Fibroblast of pulmonary artery (primary cell): ENCODE measurements at places on chromosomes 12 and 14.

GRCh38 chr14:80475074-80475473, 263.8 kb upstream of the DIO2 start:
- no peak for DNase-seq

GRCh38 chr12:27711967-27712366, 1.3 kb downstream of the MRPS35 start:
- DNase-seq, result no peak

DNA sequence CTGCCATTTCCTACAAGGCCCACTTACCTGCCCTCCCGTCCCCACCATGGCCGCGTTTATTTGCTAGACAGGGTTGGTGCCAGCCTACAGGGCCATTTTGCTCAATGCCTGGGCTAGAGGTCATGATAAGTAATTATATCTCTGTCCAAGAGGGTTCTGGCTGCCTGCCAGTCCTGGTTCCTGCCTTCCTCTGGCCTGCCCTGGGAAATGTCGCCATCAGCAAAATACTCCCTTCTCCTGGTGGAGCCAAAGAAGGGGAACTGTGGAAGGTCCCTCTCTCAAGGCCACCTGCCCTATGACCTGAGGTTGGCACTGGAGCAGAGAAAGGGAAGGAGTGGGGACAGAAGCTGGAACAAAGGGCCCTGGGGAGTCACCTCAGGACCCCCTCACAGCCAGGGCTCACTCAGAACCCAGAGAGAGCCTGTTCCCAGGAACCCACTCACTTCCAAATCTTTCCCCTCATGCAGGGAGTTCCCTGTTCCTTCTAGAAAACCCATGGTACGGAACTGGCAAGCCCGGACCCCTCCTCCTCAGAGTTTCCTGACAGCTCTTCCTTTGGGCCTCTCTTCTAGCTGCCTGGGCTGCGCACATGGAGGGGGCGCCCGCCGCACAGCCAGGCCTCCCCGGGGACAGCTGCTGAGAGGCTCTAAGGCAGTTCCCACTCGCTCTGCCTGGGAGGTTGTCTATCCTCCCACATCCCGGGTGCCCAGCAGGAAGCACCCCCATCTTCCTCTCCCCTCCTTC, 280.5 kb downstream of the DPF3 start:
- peak; percentile 57 for DNase-seq

DNA sequence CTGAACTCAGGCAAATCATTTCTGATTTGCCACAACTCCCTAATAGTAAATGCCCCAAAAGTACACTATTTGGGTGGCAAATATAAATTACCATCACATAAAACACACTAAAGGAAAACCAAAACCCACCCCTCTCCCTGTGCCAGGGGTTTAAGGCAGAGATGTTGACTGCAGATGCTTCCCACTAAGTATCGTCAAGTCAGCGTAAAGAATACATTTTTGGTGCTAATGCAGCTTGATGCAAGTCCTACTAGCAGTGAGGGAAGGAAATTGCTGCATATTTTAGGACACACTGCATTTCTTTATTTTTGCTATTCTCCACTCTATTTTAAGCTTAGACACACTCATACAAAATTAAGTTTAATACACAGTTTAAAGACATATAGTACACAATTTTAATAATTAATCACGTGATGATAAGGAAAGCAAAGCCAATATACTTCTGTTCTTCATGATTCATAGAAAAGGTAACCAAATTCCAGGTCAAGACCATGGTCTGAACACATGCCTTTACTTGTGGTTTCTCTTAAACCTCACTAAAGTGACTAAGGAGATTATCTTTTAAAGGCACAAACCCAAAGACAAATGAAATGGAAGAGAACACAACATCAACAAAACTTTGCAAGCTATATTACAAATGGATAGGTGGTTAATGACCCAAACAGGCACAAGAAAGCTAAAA, 162.2 kb downstream of the STXBP6 start:
- DNase-seq, result no peak

- peak; percentile 98 for DNase-seq
These were observed 132.6 kb upstream of the MAP1LC3B2 start for GRCh38 chr12:116426391-116427136.

DNA sequence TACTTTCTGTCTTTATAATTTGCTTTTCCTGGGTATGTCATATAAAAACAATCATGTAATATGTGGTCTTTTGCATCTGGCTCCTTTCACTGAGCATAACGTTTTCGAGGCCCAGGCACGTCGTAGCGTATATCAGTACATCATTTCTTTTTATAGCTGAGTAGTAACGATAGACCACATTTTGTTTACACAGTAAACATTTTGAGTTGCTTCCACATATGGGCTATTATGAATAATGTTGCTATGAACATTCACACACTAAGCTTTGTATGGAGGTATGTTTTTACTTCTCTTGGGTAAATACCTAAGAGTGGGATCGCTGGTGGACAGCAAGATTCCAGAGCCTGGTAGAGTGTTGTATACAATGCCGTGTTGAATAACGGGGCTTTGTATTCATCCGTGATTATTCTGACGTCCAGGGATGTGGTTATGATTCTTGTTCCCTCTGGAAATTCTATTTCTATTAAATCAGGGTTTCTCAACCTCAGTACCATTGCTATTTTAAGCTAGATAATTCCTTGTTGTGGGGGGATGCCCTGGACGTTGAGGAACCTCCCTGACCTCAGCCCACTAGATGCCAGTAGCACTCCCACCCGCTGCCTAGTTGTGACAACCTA, 38.9 kb upstream of the CIT start:
- no peak for DNase-seq

DNA sequence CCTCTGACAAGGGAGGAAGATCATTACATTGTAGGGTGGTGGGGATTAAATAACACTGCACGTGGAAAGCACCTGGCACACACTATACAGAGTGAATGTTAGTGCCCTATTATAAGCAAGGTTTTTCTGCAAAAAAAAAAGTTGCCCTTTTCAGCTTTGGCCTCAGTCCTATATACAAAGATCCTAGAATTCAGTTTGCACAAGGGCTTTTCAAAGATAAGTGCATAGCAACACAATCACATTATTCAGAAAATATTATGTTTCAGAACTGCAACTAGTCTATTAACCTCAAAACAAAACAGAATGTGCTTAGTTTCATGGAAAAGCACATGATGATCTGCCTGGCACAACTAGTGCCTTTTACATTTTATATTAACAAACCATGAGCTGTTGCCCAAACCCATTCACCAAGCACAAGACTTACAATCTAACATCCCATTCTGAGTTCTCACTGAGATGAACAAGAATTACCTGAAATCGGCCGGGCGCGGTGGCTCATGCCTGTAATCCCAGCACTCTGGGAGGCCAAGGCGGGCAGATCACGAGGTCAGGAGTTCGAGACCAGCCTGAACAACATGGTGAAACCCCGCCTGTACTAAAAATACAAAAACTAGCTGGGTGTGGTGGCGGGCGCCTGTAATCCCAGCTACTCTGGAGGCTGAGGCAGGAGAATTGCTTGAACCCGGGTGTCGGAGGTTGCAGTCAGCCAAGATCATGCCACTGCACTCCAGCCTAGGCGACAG, 1.8 kb downstream of the TM7SF3 start:
- no peak for DNase-seq

DNA sequence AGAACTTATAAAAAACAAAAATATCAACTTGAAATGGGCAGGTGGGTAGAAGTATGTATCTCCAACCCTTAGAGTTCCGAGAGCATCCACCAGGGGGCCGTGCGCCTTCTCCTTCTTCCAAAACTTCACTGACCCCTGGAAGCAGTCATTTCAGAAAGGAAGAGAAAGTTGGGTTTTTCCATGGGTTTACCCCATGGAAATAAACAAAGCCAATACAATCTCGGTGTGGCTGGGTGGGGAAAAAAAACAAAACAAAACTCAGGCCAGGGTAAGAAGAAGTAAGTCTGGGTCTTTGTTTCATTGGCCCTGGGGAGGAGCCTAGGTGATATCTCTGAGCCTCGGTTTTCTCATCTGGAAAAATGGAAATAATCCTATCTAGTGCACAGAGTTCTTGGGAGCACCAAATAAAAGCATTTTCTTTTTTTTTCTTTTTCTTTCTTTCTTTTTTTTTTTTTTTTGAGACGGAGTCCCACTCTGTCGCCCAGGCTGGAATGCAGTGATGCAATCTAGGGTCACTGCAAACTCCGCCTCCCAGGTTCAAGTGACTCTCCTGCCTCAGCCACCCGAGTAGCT, 33.6 kb upstream of the HNF1A start:
- DNase-seq, result peak; percentile 50

DNA sequence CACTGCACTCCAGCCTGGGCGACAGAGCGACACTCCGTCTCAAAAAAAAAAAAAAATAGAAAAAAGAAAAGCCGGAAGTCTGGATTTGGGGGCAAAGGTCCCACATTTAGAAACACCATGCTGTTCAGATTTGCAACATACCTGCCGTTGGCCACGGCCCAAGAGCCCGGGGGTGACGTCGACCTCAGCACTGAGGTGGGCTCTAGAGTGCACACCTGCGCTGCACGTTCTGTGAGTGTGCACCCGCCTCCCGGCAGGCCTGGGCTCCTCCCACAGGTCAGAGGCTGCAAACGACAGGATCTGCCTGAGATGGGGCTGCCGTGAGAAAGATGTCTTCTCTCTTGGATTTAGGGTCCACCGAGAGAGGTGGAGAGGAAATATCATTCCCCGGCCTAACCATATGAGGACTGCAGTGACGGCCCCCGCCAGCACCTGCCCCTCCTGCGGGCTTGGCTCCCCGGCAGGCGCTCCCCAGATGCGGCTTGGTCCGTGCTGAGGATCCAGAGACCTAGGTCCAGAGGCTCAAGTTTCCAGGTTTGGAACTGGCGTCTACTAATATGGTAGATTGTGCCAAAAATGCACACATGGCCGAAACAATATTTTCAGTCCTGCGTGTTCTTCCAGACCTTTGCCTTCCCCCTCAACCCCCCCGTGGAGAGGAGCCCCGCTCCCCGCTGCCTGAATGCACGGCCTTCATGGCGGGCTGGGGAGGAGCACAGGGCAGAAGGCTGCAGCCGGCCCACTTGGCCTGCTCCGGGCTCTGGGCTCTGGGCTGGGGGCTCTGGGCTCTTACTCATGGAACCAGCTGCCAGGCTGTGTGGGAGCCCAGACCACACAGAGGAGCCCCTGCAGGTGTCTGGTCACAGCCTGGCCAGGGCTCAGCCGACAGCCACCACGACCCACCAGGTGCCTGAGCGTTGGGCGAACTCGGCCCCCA, 58.8 kb upstream of the FBRSL1 start:
- DNase-seq, result no peak

DNA sequence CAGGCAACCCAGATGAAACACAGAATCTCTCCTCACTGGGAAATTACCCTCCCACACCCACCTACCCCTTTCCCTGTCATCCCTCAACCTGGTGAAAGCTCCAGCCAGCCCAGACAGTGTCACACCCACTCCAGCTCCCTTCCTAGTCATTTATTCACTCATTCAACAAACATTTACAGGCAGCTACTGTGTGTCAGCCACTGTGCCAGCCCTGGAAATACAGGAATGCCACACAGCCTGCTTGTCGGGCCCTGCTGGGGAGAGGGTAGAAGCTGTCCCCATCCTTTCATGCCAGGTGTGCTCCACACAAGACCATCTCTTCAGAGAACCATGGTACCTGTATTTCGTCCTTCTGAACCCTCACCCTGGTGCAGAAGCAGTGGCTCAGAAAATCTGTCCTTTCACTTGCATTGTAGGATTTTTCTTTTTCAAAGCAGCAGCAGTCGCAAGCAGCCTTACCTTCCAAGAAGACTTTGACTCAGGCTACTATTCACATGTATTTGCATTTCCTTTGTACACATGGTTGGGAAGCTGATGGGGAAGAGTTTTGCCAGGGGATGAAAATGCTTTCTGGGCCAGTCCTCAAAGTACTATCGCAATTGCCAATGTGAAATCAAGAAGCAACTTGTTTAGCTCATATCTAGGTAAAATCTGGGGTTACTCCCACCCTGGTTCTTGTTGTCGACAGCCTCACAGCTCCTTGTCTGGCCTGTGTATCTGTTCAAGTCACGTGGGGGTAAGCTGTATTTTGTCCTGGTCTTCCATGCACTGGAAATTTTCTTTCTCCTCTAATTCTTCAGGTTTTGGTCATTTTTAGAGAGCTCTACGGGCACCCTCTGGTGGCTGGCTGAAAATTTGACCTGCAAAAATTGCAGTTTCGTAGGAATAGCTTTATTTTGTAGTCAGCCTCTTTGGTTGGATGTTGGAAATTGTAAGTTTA, 147.4 kb upstream of the EGLN3 start:
- peak; percentile 71 for DNase-seq

DNA sequence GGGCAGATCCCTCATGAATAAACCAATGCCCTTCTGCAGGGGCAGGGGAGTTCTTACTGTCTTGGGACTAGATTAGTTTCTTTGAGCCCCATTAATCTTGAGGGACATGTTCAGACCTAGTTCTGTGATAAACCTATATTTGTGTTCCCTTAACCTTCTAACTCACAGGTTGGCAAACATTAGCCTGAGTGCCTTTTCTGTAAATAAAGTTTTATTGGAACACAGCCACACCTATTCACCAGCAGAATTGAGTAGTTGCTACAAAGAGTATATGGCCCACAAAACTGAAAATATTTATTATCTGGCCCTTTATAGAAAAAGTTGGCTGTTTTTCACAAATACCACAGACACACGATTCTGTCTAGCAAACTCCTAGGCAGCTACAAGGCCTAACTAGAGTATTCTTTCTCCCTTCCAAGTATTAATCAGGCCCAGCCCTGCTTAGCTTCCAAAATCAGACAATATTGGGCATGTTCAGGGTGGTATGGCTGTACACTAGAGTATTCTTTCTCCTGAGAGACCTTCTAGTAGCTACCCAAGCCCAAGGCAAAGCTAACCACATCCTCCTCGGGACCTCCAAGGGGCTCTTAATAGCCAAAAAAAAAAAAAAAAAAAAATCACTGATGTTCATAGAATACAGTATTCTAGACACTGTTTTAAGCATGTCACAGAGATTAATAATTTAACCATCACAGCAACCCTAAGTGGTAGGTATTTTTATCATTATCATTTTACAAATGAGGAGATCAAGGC, 199.3 kb upstream of the PWP1 start:
- no peak for DNase-seq

- no peak for DNase-seq
These were observed 18.4 kb downstream of the AKT1 start for GRCh38 chr14:104776961-104777807.

DNA sequence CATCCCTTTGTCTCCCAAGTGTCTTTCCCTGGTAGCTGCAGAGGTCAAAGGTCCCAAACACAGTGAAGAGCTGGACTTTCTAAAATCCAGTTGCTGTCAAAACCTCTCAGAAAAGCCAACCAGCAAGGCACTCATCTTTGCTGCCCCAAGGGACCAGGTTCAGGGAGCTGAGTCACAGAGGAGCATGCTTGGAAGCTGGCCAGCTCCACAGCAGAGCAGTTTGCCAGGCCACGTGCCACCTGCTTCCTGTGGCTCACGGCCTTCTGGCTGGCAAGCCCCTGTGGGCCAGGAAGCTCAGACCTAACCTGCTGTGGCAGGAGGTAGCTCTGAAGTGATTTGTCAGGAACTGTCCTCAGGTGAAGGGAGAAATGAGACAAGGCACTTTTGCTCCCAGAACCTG, 3.6 kb downstream of the ISCU start:
- peak; percentile 86 for DNase-seq

- no peak for DNase-seq
These were observed 98.5 kb downstream of the KLHL28 start for GRCh38 chr14:44863271-44863670.

- DNase-seq, result no peak
These were observed 150.2 kb downstream of the SSPN start for GRCh38 chr12:26345471-26346003.

- DNase-seq, result no peak
These were observed 103.7 kb upstream of the EEA1 start for GRCh38 chr12:93032758-93033157.

GRCh38 chr12:15208871-15209656, 12.2 kb downstream of the RERG start:
- peak; percentile 71 for DNase-seq

- DNase-seq, result no peak
These were observed 837 bp downstream of the COL2A1 start for GRCh38 chr12:48003226-48004052.

- DNase-seq, result no peak
These were observed 192.5 kb downstream of the ACSS3 start for GRCh38 chr12:81270385-81270784.
